Coronary artery (tissue), 2 donors: ENCODE measurements at places on chromosomes 5 and 9.

DNA sequence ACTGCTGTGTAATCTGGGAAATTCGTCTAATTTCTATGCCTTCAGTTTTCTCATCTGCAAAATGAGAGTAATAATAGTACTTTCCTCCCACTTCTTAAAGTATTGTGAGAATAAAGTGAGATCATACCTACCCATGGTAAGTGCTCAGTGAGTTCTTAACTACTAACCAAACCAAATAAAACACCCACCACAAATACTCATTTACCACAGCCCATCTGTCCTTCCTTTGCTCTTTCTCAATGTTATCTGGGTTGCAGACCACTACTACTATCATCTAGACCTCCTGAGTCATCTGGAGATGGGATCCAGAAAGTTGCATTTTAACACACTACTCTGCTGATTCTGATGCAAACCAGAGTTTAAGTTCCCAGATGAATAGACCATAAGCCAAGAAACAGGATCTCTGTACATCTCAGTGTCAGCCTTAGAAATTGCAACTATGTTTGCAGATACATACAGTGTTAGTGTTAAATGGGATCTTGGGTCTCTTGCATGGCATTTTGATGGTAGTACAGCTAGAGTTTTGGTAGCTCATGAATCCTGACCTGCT, 105.4 kb upstream of the ATP10B start:
- DNase-seq, result no peak

GRCh38 chr5:65837139-65837538, 89.2 kb upstream of the ERBIN start:
- DNase-seq, result no peak

DNA sequence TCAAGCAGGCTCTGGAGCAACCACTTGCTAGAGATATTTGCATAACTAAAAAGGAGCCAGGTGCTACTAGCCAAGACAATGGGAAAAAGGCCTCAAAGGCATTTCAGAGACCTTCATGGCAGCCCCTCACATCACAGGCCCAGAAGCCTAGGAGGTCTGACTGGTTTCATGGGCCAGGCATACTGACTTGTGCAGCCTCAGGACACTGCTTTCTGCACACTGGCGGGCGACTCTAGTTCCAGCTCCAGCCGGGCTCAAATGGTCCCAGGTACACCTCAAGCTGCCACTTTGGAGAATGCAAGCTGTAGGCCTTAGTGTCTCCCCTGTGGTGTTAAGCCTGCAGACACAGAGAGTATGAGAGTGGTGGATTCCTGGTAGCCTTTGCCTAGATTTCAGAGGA, 27.1 kb downstream of the COX7C start:
- no peak for DNase-seq

DNA sequence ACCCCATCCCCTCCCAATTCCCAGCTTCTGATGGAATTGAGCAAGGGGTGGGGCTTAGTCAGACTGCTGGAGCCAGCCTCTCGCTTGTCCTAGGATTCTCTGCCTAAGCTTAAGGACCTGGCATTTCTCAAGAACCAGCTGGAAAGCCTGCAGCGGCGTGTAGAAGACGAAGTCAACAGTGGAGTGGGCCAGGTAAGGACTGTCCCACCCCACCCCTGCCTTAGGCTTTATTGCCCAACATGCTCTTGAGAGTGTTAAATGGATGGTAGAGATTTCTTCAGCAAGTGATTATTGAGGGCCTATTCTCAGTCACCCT, 1.1 kb downstream of the SLC35A4 start:
- DNase-seq, result no peak

- DNase-seq, result no peak
Measured at GRCh38 chr5:135364421-135365262, 34.4 kb downstream of the MACROH2A1 start.

GRCh38 chr5:170363671-170364070, 25.5 kb downstream of the KCNMB1 start:
- DNase-seq, result no peak

GRCh38 chr9:134435550-134436378, 109.5 kb downstream of the RXRA start:
- no peak for DNase-seq

- no peak for DNase-seq
Measured at GRCh38 chr5:32735512-32735911, 24.4 kb downstream of the NPR3 start.

DNA sequence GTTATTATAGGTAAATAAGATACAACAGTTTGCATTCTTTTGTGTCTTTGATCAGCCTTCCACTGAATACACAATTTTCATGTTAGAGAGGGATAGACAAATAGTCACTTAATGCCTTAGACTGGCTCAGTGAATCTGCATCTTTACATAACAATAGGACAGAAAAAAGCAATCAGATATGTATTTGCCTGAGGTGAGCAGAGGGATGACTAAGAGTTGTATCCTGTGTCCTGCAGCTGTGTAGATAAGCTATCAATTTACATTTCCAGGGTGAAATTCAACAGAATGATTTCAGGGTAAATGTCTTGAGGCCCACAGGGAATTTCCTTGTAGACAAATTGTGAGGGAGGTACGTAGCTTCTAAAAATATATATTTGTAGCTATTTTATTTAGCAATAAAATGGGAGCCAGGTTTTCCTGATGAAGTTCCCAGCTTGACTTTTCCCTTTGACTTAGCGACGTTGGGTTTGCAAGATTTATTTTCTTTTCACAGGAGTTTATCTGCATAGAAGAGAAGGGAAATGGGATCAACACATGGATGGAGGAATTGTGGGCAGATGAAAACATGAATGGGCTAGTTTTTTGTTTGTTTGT, 586.1 kb upstream of the CDH6 start:
- no peak for DNase-seq

DNA sequence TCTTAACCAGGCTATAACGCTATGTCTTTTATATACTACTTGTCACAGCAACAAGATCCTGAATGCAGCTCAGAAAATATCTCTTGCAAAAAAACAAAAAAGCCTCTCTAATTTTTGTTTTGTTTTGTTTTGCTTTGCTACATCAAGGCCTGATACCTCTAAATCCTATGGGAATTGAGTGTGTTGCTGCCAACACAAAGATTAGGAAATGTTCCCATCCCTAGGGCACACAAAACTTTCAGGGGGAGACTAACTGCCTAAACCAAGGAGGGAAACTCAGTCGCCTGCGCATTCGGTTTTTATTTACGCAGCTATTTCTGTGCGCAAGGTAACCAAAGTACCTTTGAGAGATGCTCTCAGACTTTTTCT, 1.7 kb downstream of the SSBP2 start:
- DNase-seq, result no peak

GRCh38 chr5:7494481-7495130, 98.7 kb downstream of the ADCY2 start:
- no peak for DNase-seq

- DNase-seq, result no peak
Measured at GRCh38 chr9:6426117-6426516, 13.1 kb downstream of the UHRF2 start.

DNA sequence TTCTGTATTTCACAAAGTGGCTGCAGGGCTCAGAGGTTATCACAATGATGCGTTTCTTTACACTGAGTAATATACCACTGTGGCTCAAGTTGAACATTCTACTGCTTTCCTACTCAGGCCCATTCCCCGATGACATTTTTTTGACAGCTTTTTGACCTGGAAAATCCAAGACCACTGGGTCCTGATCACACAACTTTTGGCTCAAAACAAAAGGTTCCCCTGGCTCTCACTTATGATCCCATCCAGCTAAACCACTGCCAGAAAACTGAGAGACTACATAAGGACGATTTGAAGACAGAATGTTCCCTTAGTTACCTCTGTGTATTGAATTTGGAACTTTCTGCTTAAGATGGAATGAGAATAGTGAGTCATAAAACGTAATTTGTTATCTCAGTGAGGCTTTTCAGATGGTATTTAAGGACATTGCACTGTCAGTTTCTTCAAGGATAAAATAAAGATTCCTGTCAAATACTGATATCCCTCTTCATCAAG, 78.0 kb upstream of the FBXL7 start:
- no peak for DNase-seq

GRCh38 chr9:70066874-70067273, 23.2 kb downstream of the MAMDC2 start:
- no peak for DNase-seq

DNA sequence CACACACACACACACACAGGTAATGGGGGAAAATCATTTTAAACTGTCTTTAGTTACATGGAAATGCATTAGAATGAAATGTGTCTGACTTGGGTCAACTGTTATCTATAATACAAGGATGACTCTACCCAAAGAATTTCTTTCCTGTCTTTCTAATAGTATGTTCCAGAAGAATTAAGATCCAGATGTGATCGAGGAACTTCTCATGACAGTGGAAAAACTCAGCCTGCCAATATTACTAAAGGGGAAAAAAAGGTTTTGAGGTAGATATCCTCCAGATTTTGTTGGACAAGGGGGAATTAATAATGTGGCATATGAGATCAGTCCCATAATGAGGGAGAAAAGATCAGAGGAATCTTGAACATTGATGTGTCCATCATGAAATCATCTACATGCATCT, 190.6 kb upstream of the MAP3K1 start:
- no peak for DNase-seq

DNA sequence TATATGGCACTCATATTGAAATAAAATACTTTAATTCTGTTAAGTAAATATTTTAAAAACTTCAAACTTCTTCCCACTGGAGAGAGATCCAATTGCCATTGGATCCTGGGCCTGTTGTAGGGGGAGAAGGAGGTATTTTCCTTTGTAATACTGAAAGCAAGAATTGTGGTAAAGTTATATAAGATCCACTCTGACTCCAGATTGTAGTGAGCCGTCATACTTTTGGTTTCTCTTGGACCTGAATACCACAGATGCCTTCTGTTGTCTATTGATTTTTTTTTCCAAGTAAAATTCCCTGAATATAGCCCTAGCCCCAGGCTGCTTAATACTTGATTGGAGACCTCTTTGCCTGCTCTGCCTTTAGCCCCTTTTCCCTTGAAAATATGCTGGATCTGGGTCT, 86.9 kb downstream of the ATG10 start:
- DNase-seq, result no peak

- no peak for DNase-seq
Measured at GRCh38 chr5:116440457-116441001, 134.1 kb downstream of the SEMA6A start.

- DNase-seq, result no peak
Measured at GRCh38 chr5:135156337-135156714, 122.3 kb upstream of the PITX1 start.

DNA sequence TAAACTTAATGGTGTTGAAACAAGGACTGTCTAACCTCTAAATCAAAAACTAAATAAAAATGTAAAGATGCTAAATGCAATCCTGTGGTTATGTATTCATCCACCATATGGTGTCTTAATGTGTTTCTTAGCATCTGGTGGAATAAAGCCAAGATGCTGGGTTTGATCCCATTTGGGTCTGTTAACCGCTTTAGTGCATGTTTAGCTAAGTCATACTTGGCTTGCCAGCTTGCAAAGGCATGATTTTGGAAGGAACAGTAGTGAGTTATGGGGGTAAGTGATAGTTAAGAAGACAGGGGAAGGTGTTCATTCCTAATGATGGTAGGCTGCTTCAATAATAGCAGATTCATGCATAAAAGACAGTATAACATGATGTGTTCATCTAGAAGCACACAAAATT, 139.0 kb upstream of the SLC27A6 start:
- no peak for DNase-seq

DNA sequence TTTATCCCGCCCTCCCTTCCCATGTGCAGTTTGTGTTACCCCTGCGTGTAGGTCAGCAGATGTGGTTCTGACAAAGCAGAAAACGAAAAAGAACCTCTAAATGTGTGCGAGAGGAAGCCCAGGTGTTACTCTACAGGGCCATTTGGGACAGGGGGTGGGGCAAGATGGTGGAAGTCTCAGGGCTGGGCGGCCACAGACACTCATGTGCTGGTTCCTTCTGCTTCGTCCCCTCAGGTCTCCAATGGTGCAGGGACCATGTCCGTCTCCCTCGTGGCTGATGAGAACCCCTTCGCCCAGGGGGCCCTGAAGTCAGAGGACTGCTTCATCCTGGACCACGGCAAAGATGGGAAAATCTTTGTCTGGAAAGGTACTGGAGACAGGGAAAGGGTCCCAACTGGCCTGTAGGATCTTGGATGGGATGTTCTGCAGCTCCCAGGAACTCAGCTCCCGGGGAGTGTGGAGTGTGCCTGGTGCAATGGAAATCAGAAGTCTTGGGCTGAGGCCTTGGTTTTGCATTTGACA, 49.0 kb downstream of the GSN start:
- DNase-seq, result peak; percentile 62

GRCh38 chr9:136931611-136932130, 12.9 kb downstream of the FBXW5 start:
- no peak for DNase-seq

- DNase-seq, result no peak
Measured at GRCh38 chr5:28216939-28217360, 1178.6 kb upstream of the CDH9 start.

DNA sequence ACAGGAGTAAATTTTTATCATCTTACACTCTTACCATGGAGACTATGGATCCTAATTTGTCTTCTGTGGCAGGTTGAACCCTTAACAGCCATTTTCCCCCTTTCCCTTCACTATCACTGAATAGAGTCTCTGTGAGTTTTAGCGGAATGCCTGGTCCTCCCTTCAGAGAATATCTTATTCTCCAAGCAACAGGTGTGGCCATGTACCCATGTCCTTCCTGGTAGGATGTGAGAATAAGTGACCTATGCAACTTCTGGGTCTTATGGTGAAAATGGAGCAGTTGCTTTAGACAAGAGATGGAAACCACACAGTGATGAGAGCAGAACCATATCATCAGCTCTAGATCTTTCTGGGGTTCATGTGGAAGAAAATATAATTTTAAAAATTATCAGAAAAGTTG, 312.6 kb downstream of the MCTP1 start:
- no peak for DNase-seq

GRCh38 chr5:38799556-38800377, 46.0 kb upstream of the OSMR start:
- no peak for DNase-seq

GRCh38 chr5:36948650-36949049, 72.1 kb downstream of the NIPBL start:
- DNase-seq, result no peak

- DNase-seq, result no peak
Measured at GRCh38 chr5:173680660-173681242, 64.3 kb upstream of the BOD1 start.

- DNase-seq, result no peak
Measured at GRCh38 chr5:132464156-132464939, 26.2 kb downstream of the IRF1 start.

- no peak for DNase-seq
Measured at GRCh38 chr5:176540476-176540899, 3.3 kb upstream of the RNF44 start.

DNA sequence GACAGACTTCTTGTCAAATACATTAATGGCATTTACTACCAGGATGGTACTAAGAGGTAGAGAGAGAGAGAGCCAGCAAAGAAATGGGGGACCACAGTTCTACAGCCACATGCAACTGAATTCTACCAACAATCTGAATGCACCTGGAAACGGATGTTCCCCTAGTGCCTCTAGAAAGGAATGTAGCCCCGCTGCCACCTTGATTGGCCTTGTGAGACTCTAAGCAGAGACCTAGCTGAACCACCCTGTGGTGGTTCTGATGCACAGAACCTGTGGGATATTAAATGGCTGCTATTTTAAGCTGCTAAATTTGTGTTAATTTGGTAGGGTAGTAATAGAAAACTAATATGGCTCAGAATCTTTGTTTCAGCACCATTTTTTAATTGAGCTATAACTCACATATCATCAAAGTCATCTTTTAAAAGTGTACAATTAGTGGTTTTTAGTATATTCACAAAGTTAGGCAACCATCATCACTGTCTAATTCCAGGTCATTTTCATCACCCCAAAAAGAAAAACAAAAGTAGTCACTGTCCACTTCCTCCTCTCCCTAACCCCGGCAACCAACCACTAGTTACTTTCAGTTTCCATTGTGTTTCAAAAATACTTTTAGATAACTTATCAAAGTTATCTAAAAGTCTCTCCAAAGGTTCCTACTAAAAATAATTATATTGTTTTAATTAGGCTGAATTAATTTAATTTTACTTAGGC, 51.7 kb downstream of the CPLANE1 start:
- no peak for DNase-seq
